Activated naive CD8-positive, alpha-beta T cell treated with anti-CD3 and anti-CD28 coated beads for 36 hours (primary cell): ENCODE measurements at places on chromosomes 2 and 18. TPM values are rescaled to one million over a fixed set of nuclear protein-coding genes. Genes with fewer than 3 reads are reported as not detected.

PJVK gene
- 3.4 TPM for total RNA-seq

SLC5A6 gene
- total RNA-seq, result 74.2 TPM

ACTR2 gene
- total RNA-seq, result 298 TPM

GPR55 gene
- 18.8 TPM for total RNA-seq

CDKL4 gene
- 0.22 TPM for total RNA-seq

ALLC gene
- total RNA-seq, result not detected

TCF4 gene
- 1.3 TPM for total RNA-seq

EIF2AK2 gene
- 74.8 TPM for total RNA-seq

- no peak for DNase-seq
Observed at GRCh38 chr2:69517410-69517809, 80.2 kb upstream of the NFU1 start.

DNA sequence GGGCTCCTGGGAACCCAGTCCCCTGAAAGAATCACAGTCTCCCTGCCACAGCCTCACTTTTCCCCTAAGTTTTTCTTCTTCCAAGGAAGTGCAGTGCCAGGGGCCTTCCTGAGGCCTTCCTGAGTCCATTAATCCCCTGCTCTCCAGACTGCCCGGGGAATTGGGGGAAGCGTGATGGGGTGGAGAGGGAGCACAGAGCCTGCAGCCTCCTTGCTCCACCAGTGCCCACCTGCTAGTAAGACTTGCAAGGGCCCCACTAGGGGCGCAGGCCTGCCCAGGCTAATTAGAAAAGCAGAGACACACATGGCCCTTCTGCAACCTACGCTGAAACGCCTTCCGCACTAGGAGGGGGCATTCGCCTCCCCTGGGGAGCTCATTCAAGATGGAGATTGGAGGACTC is 110.6 kb downstream of the MRO start:
- no peak for DNase-seq

GRCh38 chr2:113910110-113910717 is 20.3 kb downstream of the ACTR3 start:
- peak; percentile 58 for DNase-seq

GRCh38 chr2:60067006-60067405 is 486.4 kb downstream of the BCL11A start:
- no peak for DNase-seq

- no peak for DNase-seq
Observed at GRCh38 chr2:57105694-57106093, 921.9 kb downstream of the CCDC85A start.

DNA sequence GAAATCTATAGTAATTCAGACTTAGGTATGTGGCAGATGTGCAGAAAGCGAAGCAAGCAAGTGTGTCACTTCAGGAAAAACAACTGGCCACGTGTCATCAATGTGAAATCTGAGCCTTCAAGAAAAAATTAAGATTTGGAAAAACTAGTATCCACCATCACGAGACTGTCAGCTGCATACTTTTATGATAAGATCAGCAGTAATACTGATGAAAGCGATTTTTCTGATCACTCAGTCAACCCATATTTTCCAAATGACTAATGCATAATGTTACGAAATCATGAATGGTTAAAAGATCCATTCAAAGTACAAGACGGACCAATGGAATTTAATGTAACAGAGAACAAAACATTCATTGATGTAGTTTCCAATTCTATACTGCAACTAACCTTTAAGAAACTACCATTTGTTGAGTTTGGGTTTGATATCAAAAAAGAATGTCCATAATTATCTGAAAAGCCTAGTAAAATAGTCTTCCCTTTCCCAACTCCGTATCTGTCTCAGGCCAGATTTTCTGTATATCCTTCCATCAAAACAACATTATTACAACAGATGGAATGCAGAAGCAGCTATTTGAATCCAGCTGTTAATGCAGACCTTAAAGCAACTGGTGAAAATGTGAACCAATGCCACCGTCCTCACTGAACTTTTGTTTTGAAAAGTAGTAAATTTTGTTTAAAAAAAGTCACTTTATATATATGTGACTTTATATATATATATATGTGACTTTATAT is 17.0 kb upstream of the BCL2 start:
- DNase-seq, result no peak

- no peak for DNase-seq
Observed at GRCh38 chr18:73824671-73825070, 323.0 kb downstream of the FBXO15 start.

- DNase-seq, result no peak
Observed at GRCh38 chr2:28231110-28231631, 161.5 kb upstream of the FOSL2 start.

- no peak for DNase-seq
Observed at GRCh38 chr2:147660680-147661079, 184.1 kb upstream of the ACVR2A start.

- no peak for DNase-seq
Observed at GRCh38 chr2:3432693-3433338, 53.3 kb downstream of the TRAPPC12 start.

DNA sequence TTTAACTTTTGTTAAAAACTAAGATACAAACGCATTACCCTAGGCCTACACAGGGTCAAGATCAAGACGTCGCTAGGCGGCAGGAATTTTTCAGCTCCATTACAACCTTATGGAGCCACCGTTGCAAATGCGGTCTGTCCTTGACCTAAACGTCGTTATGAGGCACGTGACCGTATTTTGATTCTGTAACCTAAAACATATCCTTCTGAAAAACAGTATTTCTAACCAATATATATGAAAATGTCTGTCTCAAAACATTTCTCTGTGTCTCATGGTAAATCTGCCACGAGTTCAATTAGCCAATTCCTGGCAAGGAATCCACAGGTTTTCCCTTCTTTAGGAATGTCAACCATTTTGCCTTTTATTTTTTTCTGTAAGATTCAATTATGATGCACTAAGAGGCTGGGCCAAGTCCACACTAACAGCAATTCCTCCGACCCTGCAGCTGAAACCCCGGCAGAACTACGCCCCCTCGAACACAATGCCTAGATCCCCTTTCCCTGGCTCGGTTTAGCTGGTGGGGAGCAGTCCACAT is 1.7 kb downstream of the RTN4 start:
- no peak for DNase-seq

DNA sequence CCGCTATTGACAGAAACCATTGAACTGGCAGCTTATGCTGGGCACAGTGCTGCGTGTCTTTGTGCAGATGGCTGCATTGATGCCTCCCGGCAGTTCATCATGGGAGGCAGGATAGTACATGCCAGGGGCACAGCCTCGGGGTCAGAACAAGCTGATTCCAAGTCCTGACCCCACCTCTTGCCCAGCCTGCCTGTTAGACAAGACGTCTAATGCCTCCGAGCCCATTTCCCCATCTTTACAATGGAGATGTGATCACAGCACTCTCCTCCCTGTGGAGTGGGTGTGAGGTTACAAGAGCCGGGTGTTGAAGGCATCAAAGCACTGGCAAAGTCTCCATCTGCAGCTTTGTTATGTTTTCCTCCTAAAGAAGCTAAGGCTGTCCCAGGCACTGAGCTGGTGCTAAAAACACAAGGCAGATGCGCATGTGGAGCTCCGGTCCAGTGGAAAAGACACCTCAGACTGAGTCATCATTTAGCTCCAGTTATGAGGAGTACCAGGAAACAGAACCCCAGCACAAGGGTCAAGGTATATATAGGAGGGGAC is 125.7 kb upstream of the EPAS1 start:
- no peak for DNase-seq

GRCh38 chr18:45876161-45876560 is 50.7 kb downstream of the SIGLEC15 start:
- DNase-seq, result no peak
